ENCODE measurements at places on chromosomes 1 and 21.

- no peak for DNase-seq
Observed at GRCh38 chr1:169363046-169363730, 4.4 kb downstream of the NME7 start.

DNA sequence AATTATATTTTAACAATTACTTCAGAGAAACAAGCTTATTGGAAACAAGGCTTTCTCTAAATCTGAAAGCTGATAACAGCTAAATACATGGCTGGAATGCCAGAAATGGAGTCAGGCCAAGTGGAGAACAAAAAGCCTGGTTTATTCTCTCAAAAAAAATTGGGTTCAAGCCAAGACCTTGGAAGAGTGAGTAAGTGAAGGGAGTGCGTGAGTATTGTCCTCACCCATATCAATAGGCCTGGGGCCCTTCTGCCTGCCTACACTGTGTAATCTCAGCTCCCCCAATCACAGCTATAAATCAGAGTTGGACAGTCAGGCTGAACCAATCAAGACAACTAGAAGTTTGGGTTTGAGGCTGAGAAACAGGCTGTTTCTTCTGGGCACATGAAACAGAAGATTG is 7.4 kb downstream of the KYAT3 start:
- DNase-seq: no peak

DNA sequence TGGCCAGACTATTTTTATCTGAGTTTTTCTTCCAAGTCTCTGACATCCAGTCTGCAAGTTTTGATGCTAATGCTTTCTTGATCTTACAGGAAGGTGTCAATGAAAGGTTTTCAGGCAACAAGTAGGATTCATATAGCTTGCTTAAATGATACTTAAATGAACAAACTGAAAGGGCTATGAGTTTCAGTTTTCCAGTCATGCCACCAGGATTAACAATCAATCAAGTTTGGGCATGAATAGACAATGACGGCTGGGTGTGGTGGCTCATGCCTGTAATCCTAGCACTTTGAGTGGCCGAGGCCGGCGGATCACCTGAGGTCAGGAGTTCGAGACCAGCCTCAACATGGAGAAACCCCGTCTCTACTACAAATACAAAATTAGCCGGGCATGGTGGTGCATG is 34.3 kb upstream of the SLC16A1 start:
- DNase-seq: no peak

DNA sequence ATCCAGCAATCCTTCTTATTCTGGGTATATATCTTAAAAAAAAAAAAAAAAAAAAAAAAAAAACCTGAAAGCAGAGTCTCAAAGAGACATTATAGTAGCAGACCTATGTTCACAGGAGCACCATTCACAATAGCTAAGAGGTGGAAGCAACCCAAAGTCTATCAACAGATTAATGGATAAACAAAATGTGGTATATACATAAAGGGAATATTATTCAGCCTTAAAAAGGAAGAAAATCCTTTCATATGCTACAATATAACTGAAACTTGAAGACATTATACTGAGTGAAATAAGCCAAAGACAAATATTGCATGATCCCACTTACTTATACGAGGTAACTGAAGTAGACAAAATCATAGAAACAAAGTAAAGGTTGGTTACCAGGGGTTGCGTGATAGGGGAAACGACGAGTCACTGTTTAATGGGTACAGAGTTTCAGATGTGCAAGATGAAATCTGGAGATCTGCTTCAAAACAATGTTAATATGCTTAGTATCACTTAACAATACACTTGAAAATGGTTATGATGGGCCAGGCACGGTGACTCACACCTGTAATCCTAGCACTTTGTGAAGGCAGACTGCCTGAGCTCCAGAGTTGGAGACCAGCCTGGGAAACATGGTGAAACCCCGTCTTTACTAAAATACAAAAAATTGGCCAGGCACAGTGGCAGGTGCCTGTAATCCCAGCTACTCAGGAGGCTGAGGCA is 29.5 kb downstream of the PIK3R3 start:
- DNase-seq: no peak

GRCh38 chr1:102891868-102892625 is 216.3 kb downstream of the COL11A1 start:
- no peak for DNase-seq

DNA sequence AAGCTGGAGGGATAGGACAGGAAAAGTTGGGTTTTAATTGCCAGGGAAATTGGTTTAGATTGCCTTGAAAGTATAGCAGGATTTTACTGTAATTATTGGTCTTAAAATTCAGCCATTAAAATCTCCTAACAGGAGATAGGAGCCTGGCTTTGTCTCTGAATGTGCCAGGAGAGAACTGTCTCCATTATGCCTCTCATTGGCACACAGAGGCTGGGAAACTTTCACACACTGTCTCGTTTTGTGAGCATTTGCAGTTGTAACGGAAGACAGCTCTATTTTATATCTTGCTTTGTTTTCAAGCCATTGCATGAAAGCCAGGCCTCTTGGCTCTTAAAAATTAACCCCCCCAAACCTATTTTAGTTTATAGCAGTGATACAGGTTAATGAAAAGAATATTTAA is 12.5 kb downstream of the DNAJC6 start:
- no peak for DNase-seq

GRCh38 chr1:225406976-225407725 is 20.7 kb downstream of the LBR start:
- DNase-seq: no peak

DNA sequence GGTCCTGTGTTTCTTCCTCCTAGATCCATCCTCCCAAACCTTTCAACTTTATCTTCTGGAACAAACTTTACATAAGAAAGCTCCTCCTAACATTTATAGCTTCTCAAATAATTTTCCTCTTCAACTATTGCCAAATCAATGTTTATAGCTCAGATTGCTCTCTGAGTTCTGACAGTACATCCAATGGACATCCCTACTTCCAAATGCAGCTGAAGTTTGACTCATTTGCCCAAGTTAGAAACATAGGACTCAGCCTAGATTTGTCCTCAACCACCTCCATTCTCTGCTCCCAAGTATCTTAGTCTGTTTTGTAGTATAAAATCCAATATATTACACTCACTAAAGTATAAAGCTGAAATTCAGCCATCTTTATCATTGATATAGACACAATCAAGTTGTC is 62.6 kb downstream of the ALG14 start:
- DNase-seq: no peak

DNA sequence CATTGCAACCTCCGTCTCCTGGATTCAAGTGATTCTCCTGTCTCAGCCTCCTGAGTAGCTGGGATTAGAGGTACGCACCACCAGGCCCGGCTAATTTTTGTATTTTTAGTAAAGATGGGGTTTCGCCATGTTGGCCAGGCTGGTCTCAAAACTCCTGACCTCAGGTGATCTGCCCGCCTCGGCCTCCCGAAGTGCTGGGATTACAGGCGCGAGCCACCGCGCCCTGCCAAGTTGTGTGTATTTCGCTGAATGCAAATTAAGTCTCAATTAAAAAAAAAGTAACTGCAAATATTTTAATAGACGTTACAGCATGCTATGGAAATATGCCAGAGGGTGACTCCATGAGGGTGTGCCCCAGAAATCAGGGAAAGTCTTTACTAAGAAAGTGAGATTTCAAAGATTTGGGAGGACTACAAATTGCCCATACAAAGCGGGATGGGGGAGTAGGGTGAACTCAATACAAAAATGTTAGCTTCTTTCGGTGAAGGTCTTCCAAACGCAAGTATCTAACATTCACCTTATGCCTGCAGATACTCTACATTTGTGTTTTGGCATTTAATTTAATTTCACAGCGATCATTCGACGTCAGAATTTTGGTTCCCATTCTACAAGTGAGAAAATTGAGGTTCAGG is 85.6 kb downstream of the NKAIN1 start:
- no peak for DNase-seq

GRCh38 chr1:238457610-238458009 is 566.9 kb upstream of the ZP4 start:
- no peak for DNase-seq

GRCh38 chr1:73065339-73066041 is 783.2 kb upstream of the NEGR1 start:
- DNase-seq: no peak

- DNase-seq: peak; percentile 42
Observed at GRCh38 chr1:45569962-45570581, 13.8 kb upstream of the NASP start.

GRCh38 chr1:155978325-155978972 is at the start of gene ARHGEF2:
Gene ARHGEF2, minus strand, starts transcription at chr1:155978547. Its CDS starts 120 bp downstream, at chr1:155978427.
- DNase-seq: peak; percentile 69

- DNase-seq: no peak
Observed at GRCh38 chr1:175599212-175599705, 144.1 kb downstream of the TNR start.

DNA sequence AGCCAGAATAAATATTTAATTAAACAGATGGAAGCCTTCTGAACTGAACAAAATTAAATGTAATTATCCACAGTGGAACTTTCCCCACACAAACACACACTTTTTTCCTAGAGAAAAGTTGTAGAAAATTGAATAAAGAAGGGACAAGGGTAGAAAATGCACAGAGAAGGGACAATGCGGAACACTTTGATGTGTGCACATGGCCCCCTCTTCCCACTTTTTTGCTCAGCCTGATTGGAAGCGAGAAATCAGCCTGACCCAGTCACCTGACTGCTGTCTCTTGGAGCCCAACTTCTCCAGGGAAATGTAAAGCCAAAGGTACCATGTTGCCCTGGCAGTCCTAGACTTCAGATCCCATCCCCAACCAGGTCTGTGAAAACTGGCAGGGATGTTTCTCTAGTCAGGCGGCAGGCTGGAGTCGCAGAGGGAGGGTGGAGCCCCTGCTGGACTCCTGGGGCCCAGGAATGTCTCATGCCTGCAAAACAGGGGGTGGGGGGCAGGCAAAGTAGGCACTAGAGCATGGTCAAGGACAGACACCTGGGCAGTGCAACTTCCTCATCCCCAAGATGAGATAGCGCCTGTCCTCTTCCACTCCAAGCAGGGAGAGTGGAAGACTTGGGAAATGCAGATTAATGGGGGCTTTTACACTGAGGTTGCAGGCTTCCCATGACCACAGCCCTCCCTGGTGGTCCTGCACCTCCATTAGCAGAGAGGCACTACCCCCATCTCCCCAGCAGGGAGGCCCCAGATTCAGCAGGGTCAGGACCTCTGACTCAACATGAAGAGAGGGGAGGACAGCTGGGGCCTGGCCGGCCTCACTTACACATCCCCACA is 2.8 kb downstream of the CERS2 start:
- DNase-seq: no peak

- no peak for DNase-seq
Observed at GRCh38 chr1:91501971-91502671, 1.5 kb downstream of the CDC7 start.

DNA sequence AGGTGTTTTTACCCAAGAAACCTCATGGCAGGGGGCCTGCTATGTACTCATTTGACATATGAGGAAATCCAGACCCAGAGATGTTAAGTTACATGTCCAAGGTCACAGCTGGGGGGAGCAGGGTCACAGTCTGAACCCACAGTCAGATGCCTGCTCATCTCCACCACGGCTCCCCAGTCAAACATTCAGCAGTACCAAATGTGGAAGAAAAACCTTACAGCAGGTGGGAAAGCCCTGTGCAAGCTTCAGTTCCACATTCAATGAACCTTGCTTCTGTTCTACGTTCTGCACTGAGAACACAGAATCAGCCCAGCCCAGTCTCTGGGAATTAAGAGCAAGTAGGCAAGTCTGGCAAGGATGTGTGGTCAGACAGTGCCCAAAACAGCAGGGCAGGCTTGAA is 35.2 kb downstream of the LRP8 start:
- no peak for DNase-seq

GRCh38 chr1:173467426-173467825 is 9.7 kb upstream of the PRDX6 start:
- no peak for DNase-seq

DNA sequence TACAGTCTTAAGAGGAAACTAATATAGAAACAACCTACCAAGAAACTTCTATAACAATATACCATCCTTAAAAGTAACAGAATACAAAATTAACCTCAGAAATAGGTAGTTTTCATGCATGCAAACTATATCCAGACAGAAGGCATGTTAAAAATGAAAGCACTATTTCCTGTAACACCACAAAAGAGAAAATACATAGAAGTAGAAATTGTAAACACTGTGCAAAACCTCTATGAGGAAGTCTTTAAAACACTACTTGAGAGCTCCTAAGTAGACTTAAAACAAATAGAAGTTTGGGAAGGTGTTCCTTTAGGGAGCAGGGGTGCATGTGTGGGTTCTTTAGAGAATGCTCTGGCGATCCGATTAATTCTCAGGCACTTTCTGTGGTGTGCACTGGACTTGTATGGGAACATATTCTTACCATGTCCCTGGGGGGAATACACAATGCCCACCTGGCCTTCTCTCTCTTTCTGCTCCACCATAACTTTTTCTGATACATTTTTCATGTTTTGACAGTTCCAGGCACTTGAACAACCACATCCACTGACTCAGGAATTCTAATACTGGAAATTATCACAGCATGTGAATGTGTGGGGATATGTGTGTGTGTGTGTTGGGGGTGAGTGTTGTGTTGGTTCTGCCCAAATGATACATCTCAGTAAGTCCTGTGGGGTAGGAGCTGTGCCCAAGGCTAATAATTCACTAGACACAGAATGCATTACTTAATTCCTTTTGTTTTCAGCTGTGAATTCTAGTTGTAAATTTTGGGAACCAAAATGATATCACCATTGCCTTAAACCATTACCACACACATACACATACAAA is 866.3 kb upstream of the B3GALT2 start:
- no peak for DNase-seq

GRCh38 chr1:41249319-41249718 is 7.2 kb upstream of the SCMH1 start:
- DNase-seq: no peak

DNA sequence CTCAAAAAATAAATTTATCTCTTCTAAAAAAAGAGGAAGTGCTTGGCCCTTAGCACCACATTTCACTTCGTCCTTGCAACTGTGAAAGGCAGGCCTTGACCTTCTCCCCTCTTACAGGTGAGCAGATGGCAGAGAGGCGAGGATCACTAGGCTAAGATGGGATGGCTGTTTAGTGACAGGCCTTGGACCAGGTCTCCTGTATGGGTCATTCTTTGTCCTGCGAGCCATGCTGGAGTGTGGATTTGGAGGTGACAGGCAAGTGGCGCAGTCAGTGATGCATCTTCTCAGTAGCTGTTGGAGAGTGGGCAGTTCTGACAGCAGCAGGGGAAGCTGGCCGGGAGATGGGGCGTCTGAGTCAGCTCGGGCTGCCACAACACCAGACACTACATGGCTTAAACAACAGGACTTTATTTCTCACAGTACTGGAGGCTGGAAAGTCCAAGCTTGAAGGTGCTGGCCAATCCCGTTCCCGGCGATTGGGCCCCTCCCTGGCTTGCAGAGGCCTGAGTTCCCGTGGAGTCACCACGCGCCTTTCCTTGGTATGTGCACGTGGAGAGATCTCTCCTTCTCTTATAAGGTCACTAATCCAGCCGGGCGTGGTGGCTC is 16.5 kb downstream of the SLC27A3 start:
- DNase-seq: no peak

DNA sequence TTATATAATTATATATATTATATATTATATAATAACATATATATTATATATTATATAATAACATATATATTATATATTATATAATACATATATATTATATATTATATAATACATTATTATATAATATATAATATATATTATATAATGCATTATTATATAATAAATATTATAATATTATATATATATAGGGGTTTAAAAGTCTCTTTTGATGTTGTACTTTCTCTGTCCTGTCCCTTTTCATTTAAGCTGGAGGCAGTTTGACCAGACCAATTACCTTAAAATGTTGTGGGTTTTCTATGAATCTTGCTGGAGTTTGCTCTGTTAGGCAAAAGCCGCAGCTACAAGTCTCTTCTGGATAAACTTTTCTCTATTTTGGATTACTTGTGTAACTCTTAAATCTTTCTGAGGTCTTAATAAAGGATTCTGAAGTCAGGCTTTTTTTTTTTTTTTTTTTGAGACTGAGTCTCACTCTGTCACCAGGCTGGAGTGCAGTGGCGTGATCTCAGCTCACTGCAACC is 22.2 kb upstream of the KIF1B start:
- DNase-seq: no peak
